ENCODE measurements at places on chromosomes 4 and X.

- DNase-seq: no peak
These were observed 56.1 kb downstream of the LANCL3 start for GRCh38 chrX:37627602-37628001.

- DNase-seq: no peak
These were observed 957 bp downstream of the PPP2R2C start for GRCh38 chr4:6471307-6472007.

DNA sequence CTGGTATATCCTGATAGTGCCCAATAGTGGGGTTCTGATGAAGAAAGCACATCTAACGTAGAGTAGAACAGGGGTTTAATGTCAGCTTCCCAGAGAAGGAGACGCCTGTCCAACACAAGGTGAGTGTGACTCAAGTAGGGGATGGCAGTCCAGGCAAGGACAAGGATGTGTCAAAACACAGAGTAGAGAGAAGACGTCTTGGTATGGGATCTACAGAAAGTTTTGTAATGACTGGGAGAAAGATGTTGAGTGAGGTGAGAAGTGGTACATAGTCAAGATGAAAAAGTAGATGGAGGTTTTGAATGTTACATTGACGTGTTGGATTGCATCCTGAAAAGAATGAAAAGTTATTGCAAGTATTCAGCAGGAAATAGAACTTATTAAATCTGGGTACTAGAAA, 124.4 kb downstream of the TMA16 start:
- DNase-seq: no peak

DNA sequence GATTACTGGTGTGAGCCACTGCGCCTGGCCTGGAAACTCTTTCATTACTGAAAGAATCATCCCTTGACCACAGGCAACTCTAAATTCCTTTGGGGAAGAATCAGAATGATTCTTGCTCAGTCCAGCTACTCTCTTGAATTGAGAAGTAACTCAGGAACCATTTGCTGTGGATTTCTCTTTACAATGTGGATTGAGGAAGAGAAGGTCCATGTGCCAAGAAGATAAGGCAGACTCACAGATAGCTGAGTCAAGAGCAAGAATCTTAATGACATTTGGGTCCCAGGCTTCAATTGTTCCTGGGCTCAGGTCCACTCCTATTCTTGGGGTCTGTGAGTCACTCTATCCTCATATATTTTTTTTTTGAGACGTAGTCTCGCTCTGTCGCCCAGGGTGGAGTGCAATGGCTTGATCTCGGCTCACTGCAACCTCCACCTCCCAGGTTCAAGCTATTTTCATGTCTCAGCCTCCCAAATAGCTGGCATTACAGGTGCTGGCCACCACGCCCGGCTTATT, 6.2 kb upstream of the MGARP start:
- no peak for DNase-seq

GRCh38 chr4:126958482-126958881, 674.3 kb upstream of the INTU start:
- DNase-seq: no peak

DNA sequence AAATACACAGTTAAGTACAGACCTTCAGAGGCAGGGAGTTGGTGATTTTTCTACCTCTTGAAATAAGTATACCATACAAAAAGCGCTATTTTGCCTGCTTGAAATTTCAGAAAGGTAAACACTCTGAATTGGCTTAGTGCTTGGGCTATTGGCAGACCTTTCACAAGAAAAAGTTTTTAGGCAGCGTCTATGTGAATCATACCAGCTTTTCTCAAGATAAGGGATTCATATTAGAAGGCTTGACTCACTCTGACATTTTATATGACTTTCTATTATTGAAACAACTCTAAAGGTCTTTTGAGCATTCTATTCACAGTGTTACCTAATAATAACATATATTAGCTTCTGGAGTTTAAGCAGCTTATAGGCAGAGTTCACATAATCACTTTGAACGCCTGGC, 286.4 kb upstream of the FAT1 start:
- no peak for DNase-seq

GRCh38 chr4:69816236-69816635, 43.7 kb downstream of the SULT1E1 start:
- no peak for DNase-seq

All from NCI-H524 treated with DMSO at 0.1 percent for 48 hours (cell line).